ENCODE measurements at places on chromosomes 7 and 10.

DNA sequence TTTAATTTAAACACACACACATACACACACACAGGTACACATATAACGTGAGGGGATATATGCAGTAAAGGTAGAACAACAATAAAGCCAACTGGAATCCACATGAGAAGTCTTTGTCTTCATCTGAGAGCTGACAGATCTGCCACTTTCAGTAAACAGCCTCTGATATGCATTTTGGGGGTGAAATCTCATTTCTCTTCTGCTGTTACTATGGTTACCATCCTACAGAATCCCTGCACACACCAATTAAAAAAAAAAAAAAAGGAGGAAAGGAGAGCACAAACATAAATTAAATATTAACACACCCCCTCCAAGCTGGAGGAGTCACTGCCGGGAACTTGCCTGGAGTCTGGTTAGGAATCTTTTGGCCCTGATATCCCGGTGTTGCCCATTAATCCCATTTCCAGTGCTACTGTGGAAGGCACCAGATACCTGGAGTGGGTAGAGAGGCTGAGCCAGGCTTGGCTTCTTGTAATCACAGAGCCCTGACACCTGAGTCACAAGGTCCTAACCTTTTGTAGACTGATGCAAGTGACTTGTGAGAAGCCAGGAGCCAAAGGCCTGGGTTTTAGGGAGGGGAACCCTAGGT is 169.1 kb downstream of the LHFPL3 start:
- no peak for DNase-seq

GRCh38 chr7:155811895-155812761 is at the start of gene SHH:
TSS of gene SHH (minus strand) at chr7:155812463. CDS start at chr7:155812122, 341 bp downstream.
- DNase-seq: no peak

- DNase-seq: no peak
Observed at GRCh38 chr10:32237644-32238345, 109.2 kb downstream of the EPC1 start.

GRCh38 chr7:112959276-112959675 is 127.4 kb downstream of the GPR85 start:
- DNase-seq: no peak

GRCh38 chr10:114282526-114282925 is 43.5 kb downstream of the VWA2 start:
- DNase-seq: no peak

GRCh38 chr7:11817111-11817740 is 14.8 kb downstream of the THSD7A start:
- DNase-seq: no peak

- no peak for DNase-seq
Observed at GRCh38 chr7:90726120-90726519, 130.0 kb downstream of the CDK14 start.
